Stimulated activated CD4-positive, alpha-beta T cell treated with anti-CD3 and anti-CD28 coated beads, Interleukin-4, amount 100 ng/mL, for 48 hours (primary cell): ENCODE measurements at places on chromosomes 5 and 9.

DNA sequence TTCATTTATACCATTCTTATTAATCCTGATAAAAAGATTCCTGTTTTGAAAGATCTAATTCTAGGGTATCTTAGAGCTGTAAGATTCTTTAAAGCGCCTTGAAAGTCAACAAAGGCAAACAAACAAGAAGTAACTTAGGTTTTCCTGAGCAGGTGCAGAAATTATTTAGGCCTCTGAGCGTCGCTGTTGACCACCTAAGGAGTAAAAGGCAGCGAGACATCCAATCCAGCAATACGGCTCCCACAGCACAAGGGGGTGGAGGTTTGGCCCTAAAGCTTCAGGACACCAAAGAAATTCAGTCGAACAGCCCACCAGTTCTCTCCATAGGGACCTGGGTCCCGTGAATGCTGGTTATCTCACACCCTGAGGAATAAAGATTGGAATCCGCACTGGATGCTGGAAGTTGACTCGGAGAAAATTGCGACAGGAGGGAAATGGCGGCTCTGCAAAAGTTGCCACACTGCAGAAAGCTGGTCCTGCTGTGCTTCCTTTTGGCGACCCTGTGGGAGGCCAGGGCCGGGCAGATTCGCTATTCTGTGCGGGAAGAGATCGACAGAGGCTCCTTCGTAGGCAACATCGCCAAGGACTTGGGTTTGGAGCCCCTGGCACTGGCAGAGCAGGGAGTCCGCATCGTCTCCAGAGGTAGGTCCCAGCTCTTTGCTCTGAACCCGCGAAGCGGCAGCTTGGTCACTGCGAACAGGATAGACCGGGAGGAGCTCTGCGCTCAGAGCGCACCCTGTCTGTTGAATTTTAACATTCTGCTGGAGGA is at the start of gene PCDHGA2:
PCDHGA2 (plus strand) TSS at position 223 of the 769 bp plus-strand sequence.
- no peak for DNase-seq

DNA sequence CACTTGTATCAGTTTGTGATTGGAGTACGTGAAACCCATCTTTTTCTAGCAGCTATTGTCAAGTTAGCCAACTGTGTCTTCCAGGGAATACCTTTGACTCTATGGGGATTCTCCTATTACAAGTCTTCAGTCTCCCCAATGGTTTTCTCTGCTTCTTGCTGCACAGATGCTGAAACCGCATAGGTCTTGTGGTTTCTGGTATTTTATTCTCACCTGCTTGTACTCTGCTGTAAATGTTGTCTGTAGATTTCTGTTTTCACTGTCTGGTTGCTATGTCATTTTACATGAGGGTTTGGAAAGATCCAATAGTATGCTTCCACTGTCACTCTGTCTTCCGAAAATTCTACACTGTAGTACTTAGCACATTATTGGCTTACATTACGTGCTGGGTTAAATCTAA is 1196.9 kb upstream of the C9orf72 start:
- no peak for DNase-seq

- peak; percentile 41 for DNase-seq
Measured at GRCh38 chr5:321230-321725, at the start of gene AHRR. TSS of gene AHRR (plus strand) at chr5:321714. CDS start at chr5:343903, 22,189 bp downstream.

- no peak for DNase-seq
Measured at GRCh38 chr5:29811914-29812679, 1381.4 kb upstream of the CDH6 start.

GRCh38 chr5:92838253-92838652 is 742.8 kb downstream of the NR2F1-AS1 start:
- DNase-seq, result no peak

DNA sequence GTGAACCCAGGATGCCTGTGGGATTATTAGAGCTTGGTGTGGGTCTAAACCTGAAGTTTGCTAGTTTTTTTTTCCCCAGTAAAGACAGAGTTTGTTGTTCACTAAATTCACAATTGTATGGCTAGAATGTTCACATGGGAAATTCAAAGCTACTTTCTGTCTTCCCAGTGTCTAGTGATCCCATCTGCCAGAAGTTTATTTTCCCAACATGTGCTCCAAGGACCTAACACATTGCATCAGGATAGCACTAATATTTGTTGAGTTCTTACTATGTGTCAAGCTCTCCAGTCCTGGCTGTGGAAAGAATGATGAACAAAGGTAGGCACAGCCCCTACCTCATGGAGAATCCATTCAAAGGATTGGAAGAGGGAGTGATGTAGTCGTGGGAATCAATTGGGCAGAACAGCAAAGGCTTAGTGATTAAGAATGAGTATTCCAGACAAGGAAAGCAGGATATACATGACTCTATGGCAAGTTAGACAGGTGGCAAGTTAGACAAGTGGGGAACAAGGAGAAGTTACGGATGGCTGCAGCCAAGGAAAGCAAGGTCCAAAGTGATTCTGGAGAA is 521.5 kb upstream of the WWC1 start:
- no peak for DNase-seq

GRCh38 chr5:92962752-92963151 is 618.3 kb downstream of the NR2F1-AS1 start:
- DNase-seq, result no peak

DNA sequence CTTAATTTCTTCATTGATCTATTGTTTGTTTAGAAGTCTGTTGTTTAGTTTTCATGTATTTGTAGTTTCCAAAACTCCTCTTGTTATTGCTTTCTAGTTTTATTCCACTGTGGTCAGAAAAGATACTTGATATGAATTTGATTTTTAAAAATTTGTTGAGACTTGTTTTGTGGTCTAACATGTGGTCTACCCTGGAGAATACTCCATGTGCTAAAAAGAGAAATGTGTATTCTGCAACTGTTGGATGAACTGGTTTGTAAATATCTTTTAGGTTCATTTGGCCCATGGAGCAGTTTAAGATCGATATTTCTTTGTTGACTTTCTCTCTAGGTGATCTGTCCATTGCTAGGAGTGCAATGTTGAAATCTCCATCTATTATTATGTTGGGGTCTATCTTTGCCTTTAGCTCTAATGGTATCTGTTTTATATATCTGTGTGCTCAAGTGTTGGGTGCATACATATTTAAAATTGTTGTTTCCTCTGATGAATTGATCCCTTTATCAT is 150.6 kb upstream of the ATP10B start:
- DNase-seq, result no peak

DNA sequence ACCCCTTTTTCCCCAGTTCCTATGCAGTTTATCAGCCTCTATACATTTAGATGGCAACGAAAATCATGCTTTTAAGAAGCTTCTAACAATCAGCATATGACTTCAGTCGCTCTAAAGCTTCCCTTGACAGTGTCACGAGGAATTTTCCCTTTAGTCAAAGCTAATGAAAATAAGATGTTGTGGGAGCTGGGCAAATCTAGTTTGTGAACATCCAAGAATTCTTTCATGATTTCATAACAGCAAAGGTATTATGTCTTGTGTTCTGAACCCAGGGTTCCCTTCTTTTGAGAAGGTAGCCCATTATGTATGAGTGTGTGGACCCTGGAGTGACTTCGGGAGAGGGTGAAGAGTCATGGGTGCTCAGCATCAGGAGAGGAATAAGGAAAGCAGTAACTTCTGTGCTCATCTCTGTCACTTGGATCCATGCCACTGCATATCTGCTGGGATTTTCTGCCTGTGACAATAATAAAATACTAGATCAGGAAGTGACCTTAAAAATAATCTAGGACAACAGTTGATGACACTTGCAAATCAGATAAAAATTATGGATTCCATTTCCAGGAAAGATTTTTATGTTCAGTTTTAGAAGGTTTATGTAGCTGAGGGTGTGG is 102.4 kb downstream of the PCSK1 start:
- DNase-seq, result no peak

GRCh38 chr5:116361171-116361967 is 213.3 kb downstream of the SEMA6A start:
- DNase-seq, result no peak

GRCh38 chr5:35274839-35275509 is 44.7 kb upstream of the PRLR start:
- DNase-seq, result no peak

DNA sequence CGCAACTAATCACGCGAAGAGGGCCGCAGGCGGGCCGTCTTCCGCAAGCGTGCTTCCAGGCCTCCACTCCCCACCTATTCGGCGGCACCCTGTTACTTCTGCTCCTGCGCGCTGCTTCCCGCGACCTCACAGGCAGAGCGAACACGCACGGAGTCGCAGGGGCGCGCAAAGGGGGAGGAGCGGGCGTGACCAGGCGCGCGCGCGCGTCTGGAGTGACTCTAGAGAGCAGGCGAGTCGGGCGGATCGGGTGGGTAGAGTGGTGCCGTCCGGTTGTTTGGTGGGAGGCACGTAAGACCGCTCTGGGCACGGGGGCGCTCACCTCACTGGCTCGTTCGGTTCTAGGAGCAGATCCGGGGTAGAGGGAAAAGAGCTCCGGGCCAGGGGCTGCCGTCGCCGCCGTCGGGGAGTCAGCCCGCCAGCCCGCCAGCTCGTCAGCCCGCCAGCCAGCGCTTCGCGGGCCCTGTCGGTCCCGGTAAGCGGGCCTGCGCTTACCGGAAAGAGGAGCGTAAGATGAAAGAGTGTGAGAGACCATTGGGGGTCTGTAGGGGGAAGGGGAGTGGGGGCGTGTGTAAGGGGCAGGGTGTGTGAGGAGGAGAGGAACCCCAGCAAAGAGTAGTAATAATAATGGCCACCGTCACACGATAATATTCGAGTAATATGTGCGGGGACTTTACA is at the start of gene CNOT8:
CNOT8 (plus strand) TSS at position 331 of the 675 bp plus-strand sequence. CDS start 4,652 bp downstream, outside the sequence.
- DNase-seq, result peak; percentile 97

- DNase-seq, result no peak
Measured at GRCh38 chr9:33436445-33436844, 10.9 kb downstream of the AQP3 start.

DNA sequence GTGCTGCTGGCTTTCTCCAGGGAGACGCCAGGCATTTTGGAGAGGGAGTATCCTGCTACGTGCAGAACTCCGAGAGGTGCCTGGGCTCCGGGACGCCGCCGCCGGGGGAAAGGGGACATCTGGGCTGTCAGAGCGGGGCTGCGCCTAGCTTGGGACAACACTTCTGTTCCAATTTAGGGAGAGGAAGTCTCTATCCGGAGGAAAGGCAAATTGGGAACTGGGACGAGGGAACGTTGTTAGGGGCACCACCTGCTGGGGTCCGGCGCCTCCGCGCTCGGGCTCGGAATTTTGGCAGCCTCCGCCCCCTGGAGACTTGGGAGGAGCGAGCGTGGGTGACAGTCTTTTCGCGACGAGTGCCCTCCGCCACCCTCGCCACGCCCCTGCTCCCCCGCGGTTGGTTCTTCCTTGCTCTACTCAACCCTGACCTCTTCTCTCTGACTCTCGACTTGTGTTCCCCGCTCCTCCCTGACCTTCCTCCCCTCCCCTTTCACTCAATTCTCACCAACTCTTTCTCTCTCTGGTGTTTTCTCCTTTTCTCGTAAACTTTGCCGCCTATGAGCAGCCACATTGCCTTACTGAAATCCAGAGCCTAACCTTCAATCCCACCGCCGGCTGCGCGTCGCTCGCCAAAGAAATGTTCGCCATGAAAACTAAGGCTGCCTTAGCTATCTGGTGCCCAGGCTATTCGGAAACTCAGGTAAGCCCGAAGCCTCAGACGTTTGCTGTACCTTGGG is 1.6 kb downstream of the TSLP start:
- DNase-seq, result peak; percentile 39

- no peak for DNase-seq
Measured at GRCh38 chr5:119275601-119276173, 80.1 kb upstream of the TNFAIP8 start.

DNA sequence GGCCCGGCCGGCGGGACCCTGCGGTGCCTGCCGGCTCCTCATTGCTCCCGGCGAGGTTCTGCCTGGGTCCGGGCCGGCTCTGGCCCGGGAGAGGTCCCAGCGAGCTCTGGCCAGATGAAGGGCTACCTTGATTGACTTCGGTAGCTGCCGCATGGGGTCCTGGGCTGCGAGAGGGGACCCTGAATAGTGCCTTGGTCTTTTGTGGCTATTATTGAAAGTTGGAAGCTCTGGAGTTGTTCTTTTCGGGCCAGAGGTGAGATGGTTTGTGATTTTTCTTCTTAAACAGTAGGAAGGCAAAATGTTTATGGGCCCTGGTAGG is 635 bp downstream of the NAA35 start:
- DNase-seq, result no peak

GRCh38 chr5:14801792-14802191 is 69.8 kb downstream of the ANKH start:
- DNase-seq, result no peak

GRCh38 chr9:125649315-125649714 is 57.7 kb downstream of the MAPKAP1 start:
- no peak for DNase-seq

DNA sequence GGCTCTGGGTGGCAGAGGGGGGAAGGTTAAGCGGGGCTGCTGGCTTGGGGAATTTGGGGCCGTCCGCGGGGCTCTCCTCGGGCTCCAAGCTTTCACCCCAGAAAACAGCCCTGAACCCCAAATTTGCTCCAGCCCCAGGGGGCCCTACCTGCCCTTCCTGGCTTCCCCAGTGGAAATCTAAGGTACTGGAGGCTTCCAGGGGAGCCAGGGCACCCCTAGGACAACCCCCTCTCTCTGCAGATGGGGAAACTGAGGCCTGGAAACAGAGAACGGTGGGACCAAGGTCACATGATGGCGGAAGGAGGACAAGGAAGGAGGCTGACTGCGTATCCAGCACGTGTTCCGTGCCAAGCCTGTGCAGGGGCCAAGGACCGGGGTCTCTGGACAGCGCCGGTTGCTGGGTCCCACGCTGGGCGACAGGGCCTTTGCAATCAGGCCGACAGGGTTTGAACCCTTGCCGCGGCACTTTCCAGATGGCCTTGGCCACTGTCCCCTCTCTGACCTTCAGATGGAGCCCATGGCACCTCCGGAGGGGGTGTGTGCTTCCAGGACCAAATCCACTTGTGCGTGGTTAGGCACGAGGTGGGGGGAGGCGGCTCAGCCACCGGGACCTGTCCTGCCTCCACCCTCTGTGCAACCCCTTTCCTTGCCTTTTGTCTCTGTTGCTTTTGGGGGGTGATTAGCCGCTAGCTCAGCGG is 183.1 kb downstream of the C9orf50 start:
- no peak for DNase-seq

DNA sequence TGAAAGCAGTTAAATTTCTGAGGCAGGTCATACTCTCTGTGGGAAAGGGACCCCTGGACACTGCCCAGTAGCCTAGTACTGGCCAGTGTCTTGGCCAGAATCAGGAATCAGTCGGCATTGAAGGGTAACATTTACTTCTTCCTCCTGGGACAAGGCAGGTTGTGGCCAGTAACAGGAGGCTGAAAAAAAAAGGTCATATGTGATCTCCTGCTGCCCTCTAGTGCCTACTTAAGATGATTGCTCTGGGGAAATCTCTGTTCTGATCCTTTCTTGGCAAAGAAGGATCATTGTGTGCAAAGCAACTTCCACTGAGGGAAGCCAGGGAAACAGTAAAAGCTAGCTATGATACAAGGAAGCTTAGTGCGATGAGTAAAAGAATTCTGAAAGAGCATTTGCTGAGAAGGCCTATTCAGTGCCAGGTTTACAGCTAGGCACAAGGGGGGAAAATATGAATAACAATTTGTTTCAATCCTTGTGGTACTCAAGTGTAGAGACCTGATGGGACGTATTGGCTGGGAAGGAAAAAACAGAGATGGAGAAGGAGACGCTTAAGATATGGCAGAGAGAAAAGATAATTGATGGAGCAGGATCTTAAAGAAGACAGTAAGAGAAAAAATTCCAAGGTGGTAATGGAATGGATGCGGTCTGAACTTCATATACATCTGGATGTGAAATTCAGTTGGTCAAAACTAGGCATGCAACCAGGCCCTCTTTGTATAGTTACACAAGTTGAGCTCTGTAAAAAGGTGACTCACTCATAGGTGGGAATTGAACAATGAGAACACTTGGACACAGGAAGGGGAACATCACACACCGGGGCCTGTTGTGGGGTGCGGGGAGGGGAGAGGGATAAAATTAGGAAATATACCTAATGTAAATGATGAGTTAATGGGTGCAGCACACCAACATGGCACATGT is 25.8 kb upstream of the TRIM32 start:
- no peak for DNase-seq

- no peak for DNase-seq
Measured at GRCh38 chr5:38874948-38875456, 29.2 kb downstream of the OSMR start.
